Fibroblast of the aortic adventitia (primary cell): ENCODE measurements at places on chromosomes 3 and 15. TPM values are rescaled to one million over a fixed set of nuclear protein-coding genes. Genes with fewer than 3 reads are reported as not detected.

GRCh38 chr3:137796993-137797392 is 32.9 kb downstream of the SOX14 start:
- no peak for DNase-seq

- no peak for DNase-seq
These were observed 13.2 kb upstream of the CLRN1 start for GRCh38 chr3:150985711-150986110.

- peak; percentile 29 for DNase-seq
These were observed 8.3 kb upstream of the USP8 start for GRCh38 chr15:50415752-50416404.

DNA sequence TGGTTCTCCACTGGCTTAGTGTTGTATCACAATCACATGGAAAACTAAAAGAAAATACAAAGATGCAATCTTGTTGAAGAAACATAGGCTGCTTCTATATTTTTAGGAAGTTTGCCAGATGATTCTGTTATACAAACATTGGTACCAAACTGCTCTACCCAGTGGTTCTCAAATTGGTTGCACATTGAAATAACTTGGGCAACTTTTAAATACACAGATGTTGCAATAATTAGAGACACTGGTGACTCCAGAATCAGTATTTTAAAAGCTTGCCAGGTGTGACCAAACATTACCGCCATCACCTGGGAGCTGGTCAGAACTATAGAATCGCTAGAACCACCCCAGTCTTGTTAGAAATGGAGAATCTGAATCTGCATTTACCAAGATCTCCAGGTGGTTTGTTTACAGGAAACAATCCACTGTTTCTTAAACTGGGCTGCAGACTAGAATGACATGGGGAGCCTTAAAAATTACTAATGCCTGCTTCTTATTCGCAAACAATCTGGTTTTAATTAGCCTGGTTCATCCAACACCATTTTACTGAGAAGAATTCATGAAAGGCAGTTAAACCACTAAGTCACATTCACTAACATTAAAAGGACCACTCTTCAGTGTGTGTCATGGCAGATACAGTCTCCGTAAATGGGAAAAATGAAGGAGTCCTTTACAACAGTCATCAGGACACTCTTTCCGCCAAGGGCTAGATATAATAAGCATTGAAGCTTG is 76.5 kb downstream of the ACAP2 start:
- DNase-seq: no peak

The NRROS gene
- total RNA-seq: 0.65 and 2.9 TPM in 2 replicates
